Caki2 (cell line): ENCODE measurements at places on chromosomes 1 and 21.

DNA sequence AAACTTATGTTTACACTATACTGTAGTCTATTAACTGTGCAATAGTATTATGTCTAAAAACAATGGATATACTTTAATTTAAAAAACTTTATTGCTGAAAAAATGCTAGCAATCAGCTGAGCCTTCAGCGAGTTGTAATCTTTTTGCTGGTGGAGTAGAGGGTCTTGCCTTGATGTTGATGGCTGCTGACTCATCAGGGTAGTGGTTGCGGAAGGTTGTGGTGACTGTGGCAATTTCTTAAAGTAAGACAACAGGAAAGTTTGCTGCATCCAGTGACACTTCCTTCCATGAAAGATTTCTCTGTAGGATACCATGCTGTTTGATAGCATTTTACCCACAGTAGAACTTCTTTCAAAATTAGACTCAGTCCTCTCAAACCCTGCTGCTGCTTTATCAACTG, 234.7 kb upstream of the CSF3R start:
- DNase-seq: no peak

GRCh38 chr1:235637756-235638534, 11.6 kb downstream of the GNG4 start:
- no peak for DNase-seq

DNA sequence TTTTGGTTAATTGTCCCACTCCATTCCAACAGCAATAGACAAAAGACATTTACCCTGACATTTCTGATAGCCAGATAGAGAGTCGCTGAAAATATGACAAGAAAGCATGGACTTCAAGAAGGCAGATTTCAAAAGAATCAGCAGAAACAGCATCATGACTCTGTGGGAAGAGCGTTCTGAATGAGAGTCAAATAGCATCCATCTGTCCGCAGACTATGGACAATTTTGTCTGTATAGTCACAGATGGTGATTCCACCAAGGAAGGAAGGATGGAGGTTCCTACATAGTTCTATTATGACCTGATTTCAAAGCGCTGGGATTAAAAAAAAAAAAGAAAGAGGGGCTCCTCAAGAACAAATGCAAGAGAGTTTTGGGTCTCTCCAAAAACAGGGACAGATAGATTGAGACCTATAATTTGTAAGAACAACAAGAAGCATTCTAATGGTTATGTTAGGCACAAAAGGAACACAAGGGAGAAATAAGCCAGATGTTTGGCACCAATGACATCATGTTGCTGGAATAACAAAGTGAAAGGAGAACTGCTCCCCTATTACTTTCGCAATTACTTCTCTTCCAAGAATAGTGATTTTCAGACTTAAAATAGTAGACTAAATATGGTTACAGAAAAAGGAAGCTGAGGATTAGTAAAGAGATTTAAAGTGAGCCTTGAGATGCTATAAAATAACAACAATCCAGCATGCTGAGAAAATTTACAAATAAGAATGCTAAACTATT, 28.5 kb downstream of the NIBAN1 start:
- DNase-seq: no peak

DNA sequence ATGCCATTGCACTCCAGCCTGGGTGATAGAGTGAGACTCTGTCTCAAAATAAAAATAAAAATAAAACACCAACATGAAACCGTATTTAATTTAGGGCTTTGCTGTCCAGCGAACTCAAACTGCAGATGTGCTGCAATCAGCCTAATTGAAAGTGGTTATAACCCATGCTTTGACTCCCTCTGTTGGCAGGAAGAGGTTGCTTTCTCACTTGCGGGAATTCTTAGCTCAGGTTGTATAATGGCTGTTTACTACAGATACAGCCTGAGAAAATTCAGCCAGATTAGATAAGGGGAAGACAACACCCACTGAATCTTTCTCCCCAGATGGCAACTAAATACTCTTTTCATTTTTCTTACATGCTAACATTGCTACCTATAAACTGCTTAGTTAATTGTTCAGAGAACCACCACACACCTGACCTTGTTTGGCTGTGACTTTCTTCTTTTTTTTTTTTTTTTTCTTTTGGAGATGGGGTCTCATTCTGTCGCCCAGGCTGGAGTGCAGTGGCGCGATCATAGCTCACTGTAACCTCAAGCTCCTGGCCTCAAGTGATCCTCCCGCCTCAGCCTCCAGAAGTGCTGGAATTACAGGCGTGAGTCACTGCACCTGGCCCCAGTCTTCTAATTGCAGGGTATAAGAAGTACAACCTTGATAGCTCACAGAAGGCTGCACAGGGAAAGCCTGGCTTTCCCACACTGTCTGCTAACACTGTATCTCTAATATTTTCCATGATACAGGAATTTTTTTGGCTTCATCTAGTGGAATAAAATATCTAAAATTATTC, 34.6 kb downstream of the DNTTIP2 start:
- DNase-seq: peak; percentile 44

- DNase-seq: peak; percentile 11
Observed at GRCh38 chr1:3133686-3134085, 64.7 kb downstream of the PRDM16 start.

- DNase-seq: peak; percentile 18
Observed at GRCh38 chr1:56803561-56804156, 15.5 kb downstream of the FYB2 start.

DNA sequence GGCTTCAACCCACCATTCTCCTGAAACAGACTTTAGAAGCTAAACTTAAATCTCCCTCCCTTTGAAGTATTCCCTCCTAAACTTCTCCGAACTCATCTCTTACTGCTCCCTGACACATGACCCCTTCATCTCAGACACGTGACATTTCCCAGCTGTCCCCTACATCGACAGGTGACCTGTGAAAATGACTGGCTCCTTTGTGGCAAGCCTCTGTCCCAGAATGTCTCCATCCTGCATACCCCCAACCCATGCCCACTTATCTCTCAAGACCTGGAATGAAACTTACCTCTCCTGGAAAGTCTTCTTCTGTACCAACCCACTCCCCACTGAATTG, 4.2 kb downstream of the FMOD start:
- DNase-seq: no peak

DNA sequence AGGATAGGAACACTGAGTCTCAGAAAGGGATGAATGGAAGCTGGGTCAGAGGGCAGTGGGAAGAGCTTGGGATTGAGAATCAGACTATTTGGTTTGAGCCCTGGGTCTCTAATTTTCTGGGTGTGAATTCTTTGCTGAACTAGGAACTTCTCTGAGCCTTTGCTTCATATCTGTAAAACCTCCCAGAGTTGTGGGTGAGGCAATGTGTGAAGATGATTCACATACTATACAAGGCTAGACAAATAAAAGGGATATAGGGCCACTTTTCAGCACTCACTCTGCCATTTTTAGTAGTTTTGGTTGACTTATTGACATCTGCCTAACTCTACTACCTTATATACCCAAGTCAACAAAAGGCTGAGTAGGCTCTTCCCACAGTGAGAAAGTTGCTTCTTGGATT, 77.7 kb upstream of the JUN start:
- DNase-seq: no peak

GRCh38 chr1:117162816-117163215, 41.3 kb upstream of the TRIM45 start:
- no peak for DNase-seq

GRCh38 chr1:34754964-34755637, at the start of gene GJB5:
Gene GJB5 (plus strand): TSS chr1:34755047. CDS start chr1:34757331, 2,284 bp downstream.
- no peak for DNase-seq

GRCh38 chr1:109535971-109536491, 3.6 kb upstream of the GPR61 start:
- DNase-seq: no peak

- DNase-seq: no peak
Observed at GRCh38 chr21:33686386-33686785, 44.1 kb downstream of the ITSN1 start.

GRCh38 chr1:243628476-243628907, 221.6 kb downstream of the AKT3 start:
- DNase-seq: no peak

DNA sequence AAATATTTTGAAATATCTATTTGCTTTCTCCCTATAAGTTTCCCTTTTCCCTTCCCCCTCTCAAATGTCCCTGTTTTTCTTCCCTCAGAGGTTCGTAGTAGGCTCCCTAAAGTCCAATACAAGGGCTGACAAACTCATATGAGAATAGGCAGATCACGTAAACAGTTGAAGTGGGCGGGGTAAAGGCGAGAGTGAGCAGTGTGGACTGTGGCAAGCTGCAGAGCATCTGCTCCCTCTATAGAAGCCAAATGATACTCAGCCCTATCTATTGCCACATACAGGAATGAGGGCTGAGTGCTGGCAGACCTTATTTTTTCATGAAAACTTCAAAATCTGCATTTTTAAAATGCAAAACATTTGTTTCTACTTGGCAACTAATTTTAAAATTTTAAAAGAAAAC, 26.3 kb downstream of the PRDX6 start:
- no peak for DNase-seq

GRCh38 chr1:14625572-14625971, 27.1 kb downstream of the KAZN start:
- DNase-seq: no peak

GRCh38 chr1:224592636-224593582, 23.2 kb upstream of the CNIH3 start:
- peak; percentile 34 for DNase-seq

DNA sequence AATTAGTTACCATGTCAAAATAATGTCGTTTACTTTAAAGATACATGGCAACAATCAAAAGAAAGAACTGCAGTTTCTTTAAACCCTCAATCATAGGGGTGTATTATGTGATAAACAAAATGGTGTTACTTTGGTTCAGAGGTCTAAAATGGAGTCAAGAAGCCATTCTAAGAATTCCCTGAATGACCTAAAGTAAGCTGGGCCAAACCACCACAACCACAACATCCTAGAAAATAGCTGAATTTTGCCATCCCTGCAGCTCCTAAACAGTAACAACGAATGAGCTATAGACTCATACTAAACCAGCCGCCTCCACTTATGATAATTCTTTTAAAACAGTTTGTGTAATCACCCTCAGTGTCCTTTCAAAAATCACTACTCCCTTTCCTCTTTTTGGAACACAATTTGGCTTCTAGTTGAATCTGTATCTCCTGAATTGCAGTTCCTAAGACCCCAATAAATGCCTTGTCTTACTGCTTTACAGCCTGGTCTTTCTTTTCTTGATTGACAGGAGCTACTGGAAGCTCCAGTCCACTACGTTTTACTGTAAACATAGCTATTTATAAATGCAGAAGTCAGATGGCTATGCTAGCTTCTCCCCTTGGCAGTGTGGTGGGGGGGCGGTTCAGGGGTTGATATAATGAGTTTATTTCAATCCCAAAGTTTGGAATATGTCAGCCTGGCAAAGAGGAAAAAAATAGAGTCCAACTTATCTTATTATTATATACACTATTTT, 84.3 kb downstream of the PLPPR4 start:
- DNase-seq: no peak

DNA sequence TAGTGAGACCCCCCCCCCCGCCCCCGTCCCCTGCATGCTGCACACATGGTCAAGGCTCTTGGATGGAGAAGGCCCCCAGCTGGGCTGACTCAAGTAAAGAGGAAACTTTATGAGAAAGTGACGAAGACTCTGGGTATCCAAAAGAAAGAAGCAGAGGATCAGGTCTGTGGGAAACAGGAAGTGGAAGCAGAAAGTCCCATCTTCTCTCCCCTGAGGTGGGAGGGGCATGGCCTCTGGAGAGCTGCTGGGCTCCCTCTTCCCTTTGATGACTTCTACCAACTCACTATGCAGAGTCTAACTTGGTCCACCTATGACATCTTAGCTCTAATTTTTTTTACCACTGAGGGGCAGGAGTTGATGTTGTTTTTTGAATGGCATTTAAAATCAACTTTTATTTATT, 42.7 kb upstream of the LIN9 start:
- no peak for DNase-seq

GRCh38 chr1:48114596-48115382, 107.7 kb upstream of the SLC5A9 start:
- no peak for DNase-seq

GRCh38 chr1:98181036-98181764, 260.4 kb upstream of the DPYD start:
- DNase-seq: no peak

DNA sequence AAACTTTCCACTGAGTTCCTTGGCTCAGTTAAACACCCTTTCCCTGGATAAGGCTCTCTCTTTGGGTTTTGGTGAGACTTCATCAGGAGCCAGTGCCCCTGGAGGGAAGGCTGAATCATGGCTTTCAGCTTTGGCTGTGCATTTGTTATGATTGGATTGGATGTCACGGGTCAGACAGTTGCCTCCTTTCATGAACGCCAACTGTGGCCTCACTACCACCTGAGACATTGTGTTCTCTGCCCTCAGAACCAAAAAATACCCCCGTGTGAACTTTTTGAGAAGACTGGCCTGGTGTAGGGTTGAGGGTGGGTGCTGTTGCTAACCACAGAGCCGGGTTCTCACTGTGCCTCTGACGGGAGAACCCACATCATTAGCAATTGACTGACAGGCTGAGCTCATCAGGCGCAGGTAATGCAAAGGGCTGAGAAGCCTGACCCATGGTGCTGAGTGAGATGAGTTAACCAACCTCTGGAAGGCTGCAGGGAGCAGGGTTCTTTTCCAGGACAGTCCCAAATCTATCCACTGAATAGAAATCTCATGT, 65.6 kb downstream of the HHAT start:
- peak; percentile 44 for DNase-seq

- DNase-seq: no peak
Observed at GRCh38 chr1:221565711-221566110, 176.2 kb downstream of the DUSP10 start.

GRCh38 chr1:229844675-229845074, 218.6 kb downstream of the URB2 start:
- DNase-seq: no peak

DNA sequence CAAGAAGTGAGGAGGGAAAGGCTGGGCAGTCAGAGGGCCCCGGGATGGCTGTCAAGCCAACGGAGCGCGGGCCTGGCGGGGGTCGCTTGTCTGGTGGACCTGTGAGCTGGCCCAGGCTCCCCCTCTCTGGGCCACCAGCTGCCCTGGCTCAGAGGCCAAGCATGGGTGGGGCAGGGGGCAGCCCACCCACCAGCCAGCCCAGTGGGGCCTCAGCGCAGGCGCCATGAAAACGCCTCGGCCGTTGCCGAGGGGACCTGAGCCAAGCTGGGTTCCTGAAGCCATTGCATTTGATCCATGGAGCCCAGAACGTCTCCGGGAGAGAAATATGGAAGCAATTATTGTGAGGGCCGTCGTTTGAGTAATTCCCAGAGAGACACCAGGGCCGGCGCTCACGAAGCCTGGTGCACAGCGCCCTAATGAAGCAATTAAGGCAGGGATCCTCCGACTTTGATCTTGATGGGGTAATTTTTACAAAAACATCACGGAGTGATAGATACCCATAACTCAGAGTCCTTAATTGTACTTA, 90.5 kb upstream of the TTC34 start:
- DNase-seq: no peak

DNA sequence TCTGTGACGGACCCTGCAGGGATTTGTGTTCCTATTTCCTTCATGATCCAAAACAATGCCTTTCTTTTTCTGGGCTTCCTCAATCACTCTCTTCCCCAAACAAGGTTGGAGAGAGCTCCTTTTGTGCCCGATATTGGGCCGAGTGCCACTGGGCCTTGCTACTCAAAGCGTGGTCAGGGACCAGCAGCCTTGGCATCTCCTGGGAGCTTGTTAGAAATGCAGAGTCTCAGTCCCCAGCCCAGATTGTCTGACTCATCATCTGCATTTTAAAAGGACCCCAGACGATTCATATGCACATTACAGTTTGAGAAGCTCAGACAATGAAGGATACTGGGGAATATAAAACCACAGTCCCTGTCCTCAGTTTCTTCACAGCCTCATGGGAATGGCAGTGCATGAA, 19.9 kb downstream of the ADORA1 start:
- DNase-seq: no peak
